ENCODE measurements at places on chromosomes 5 and 9.

- DNase-seq: no peak
Observed at GRCh38 chr9:93994545-93994944, 39.4 kb upstream of the BARX1 start.

- no peak for DNase-seq
Observed at GRCh38 chr9:33234511-33235467, 5.2 kb upstream of the SPINK4 start.

DNA sequence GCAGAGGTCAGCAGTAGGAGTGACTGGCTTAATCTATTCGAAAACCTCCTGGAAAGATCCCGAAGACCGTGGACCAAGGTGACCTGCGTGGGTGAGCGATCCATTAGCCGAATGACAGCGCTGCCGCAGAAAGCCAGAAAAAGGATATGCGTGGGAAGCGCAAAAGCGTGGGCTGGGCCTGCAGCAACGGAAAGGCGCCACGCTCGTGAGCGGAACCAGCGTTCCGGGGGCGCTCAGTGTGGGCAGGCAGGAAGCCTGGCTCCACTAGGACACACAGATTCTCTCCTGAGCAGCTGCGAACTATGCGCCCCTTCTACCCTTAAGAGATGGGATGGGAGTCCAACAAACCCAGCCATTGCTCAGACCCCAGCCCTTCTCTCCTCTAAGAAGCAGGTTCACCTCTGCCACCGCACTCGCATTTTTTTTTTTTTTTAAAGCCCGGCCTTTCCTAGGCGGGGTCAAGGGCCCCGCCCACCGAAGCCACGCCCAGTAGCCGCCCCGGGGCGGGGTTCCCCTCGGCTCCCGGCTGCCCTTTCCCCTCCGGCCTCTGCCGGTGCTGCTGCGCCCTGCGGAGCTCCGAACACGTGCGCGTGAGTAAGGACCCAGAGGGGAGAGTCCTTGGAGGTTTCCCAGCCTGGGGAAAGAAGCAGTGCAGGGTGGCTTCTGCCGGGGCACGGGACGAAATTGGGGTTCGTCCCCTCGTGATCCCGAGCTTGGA is 19.8 kb upstream of the MATR3 start:
- peak; percentile 61 for DNase-seq

DNA sequence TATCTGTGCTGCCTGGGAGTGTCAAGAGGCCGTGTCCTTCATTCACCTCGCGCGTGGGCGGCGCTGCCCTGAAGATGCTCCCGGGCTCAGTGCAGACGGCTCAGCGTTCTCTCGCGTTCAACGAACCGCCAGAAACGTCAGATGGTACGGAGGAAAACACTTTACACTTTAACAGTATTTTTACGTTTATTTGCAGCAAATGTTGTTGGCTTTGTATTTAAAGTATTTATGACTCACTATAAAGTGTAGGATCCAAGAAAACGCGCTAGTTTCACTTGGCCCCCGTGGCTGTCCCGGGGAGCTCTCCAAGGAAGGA is 544 bp upstream of the ERCC6L2 start:
- peak; percentile 41 for DNase-seq

DNA sequence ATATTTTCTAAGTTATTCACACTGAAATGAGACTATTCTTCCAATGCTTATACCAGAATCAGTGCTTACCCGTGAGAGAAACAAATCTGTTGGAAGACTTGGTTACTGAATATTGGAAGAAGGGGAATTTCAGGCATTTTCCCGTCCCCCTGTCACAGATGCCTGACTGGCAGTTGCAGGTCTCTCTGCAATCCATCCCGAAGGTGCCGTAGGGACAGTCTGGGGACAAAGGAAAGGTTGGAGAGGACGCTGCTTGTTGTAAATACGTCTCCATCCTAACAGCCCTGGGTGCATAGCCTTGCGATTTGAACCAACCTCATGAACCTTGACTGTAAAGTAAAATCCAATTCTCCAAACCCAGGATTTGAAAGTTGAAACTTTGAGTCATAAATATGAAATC is 3.5 kb downstream of the ESM1 start:
- no peak for DNase-seq

- DNase-seq: no peak
Observed at GRCh38 chr5:126866851-126867636, 90.1 kb downstream of the LMNB1 start.

GRCh38 chr5:374631-375335 is 53.3 kb downstream of the AHRR start:
- no peak for DNase-seq

GRCh38 chr5:39207345-39208045 is 11.9 kb downstream of the FYB1 start:
- DNase-seq: no peak

DNA sequence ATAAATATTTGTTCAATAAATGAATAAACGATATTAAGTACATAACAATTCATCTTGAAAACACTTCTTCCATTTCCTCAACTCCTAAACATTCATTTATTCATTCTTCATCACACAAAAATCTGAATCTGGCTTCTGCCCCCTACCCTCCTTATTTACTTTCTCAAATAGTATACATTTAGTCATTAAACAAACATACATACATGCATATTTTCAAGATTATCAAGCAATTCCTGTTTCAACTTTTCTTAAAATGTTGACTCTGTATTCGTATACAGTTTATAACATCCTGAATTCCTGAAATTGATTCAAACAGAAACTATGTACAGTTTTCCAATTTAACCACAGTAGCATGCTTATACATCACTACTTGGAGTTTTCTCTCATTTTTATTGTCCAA is 129.0 kb downstream of the MUSK start:
- no peak for DNase-seq

DNA sequence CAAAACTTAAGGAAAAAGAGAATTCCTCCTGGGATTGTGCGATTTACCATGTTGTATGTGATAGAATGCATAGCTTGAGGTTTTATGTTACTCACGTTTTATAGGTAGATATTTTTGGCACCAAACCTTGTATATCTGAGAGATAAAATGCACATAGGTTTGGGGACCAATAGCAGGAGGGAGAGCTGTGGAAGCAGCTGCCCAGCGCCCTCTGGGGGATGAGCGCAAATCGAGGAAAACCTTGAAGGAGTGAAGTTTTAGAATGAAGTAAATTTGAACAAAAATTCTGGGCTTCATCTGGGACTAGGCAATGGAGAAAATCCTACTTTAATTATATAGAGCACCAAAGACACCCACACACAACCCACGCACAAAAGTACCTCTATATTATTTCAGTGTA is 197.0 kb downstream of the ADCY2 start:
- no peak for DNase-seq

DNA sequence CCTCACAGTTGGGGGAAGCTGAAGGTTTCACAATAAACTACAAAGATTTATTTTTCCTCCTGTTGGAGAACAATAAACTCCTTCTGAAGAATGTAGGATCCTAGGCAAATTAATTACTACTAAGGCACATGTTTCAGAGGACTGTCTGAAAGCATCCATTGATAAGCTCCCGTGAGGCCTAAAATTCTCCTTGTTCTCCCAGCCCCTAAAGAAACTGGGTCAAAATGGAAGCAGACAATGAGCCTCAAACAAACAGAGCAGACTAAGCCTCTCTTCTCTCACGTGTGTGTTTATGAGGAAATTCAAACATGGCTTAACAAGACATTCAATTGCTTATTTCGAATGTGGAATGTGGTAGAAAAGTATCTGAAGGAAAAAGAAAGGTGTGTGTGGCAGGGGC is 249.0 kb downstream of the GLIS3 start:
- DNase-seq: no peak

DNA sequence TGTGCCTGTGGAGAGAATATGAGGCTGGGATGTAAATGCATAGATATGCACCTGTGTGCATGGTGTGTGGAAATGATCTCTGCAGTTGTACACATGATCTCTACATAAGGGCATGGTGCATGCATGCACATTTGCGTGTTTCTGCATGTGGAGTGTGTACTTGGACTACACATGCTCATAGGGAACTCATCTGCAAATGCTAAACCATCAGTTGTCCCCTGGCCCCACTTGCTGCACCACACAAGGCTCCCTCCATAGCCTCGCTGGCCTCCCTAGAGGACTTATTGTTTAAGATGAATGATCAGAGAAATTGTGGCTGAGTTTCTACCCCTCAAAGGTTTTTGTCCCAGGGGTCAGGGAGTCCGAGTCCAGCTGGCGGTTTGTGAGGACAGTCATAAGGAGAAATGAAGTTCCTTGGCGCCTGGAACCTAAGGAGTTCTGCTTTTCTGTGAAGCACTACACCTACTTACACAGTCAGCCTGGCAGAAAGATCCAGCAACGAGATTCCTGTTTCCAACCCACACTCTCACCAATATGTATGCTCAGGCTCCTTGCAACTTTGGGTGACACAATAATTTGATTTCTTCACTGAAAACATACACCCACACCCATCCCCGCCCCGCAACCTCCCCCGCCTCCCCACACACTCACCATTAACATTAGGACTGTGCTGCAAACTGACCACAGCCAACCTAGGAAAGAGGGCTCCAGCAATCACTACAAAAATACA is 79.9 kb upstream of the CPEB4 start:
- DNase-seq: no peak

Measured in GM12864 (cell line).